ENCODE measurements at places on chromosomes 3 and 15.

DNA sequence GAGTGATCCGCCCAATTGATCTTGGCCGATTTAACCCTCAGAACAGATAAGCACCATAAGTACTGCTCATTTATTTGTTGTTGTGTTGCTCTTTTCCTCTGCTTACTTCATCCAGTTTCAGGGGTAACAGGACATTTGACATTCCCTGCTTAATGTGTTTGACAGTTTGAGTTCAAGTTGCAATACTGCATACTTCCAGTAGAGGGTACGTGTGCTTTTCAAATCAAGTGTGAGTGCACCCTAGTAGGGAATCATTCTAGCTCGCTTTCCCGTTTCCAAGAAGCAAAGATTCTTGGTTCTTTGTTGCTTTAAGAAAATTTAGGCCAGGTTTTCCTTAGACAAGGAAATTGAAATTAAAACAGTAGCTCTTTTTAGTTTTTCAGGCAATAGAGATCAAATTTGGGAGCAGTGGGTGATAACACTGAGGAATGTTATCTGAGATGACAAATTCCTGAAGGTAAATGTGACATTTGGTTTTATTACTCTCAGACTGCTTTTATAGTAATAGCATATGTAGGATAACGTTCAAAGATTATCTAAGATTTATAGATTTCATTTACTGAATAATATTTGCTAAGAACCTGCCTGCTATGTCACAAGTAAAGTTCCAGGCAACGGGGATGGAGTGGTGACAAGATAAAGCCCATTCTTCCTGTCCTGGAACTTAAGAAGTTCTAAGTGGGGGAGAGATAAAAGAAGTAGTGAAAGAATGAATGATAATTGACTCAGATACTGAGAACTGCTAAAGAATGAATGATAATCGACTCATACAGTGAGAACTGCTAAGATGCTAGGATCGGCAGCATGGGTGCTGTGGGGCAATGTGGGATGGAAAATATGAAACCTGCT is 73.3 kb downstream of the SYNPR start:
- peak; percentile 4 for DNase-seq

- DNase-seq = no peak
Measured at GRCh38 chr3:41489231-41489630, 289.9 kb downstream of the CTNNB1 start.

DNA sequence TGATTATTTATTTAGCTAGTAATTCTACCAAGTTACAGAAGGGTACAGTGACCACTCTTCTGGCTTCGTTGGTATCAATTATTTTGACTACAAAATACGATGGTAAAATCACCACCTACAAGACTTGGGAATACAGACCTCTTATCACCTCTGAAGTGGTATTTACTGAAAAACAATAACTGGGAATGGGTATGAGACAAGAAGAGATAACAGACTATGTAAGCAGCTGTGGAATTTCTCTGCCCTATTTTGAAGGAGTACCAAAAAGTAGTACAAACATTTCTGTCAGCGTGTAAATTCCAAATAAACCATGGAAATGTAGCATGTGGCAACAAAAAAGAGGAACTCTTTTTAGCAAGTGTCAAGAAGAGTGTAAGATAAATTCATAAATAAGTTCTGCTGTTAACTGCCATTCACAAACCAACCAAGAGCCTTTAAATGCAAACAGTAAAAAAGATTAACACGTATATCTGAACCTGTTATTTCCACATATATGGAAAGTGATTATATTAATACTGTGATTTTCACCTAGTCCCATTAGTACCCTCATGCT is 77.0 kb upstream of the SLC12A8 start:
- no peak for DNase-seq

DNA sequence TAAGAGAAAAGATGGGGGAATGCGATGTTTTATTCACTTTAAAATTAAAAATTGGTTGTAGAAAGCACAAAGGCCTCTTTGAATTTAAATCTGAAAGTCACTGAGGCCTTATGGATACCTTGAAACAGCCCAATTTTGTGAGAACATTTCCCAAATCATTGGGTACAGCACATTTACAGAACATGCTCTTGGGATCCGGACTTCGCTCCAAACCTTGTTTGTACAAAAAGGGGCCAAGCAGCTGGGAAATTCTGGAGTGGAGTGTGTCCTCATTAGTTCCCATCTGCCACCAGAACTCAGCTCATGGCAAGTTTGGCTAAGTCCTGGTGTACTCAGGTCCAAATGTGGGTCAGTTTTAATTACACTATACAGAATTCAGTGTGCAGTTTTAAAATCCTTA is 254.2 kb downstream of the ZBTB20 start:
- no peak for DNase-seq

DNA sequence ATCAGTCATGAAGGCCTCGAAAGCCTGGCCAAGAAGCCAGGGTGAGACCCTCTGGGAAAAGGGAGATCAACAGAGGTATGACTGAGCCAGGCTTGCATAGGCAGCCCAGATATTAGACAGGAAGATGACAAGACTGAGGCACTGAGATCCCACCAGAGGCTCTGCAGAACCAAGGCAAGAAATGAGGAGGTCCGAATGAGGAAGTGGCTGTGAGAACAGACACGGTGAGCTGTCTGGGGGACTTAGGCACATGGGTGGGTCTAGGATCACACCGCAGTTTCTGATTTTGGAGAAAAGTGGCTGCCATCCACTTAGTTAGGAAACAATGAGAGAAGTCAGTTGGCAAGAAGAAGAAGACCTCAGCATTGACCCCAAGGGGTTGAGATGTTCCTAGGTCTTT is 31.5 kb upstream of the PRSS50 start:
- no peak for DNase-seq

DNA sequence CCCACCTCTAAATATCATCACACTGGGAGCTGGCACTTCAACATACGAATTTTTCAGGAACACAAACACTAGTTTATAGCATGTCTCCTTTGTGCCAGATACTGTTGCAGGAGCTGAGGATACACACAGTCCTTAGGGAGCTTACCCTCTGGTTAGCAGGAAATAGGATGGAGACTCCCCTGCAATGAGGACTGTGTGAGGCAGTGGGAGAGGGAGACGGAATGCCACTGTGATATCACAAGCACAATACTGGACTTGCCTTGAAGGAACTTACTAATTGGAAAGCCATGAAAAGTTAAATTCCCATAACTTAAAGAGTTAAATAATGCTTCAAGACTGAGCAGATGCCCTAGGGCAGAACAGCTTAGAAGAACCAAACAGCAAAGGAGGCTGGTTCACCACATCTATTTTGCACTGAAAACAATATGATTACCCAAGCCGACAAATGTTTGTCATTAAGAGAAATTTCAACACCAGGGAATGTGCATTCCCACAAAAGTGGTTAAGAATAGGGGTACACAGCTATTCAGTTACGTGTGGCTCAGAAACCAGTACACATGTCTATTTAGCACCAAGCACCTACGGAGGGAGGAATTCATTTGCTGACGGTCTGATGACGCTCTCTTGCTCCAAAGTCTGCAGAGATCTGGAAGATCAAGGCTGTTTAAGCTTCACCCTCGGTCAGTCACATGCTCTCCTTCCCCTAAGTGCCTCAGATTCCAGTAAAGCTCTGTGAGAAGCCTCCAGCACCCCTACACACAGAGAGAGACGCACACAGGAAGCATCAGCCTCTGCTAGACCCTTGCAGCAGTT is 5.2 kb downstream of the TBC1D2B start:
- no peak for DNase-seq

DNA sequence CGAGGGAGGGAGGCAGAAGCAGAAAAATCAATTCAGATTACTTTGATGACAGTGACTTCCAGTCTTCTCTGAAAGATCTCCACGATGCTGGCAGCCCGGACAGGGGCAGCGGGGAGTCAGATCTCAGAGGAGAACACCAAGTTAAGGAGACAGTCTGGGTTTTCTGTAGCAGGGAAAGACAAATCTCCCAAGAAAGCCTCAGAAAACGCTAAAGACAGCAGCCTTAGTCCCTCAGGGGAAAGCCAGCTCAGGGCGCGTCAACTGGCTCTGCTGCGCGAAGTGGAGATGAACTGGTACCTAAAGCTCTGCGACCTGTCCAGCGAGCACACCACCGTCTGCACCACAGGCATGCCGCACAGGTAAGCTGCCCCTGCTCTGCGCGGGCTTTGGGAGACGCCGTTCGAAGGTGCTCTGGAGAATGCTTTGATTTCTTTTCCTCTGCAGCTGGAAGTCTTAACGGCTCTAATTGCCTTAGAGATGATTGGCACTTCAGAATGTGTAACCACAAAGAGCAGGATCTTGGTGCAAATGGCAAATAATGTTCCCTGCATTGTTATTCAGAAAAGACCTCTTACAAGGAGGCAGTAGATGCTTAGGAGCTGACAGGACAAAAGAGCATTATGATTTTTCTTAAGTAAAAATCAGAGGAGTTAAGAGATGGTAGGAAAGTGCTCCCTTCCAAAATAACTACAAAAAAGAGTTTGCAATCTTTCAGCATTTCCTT is at the start of gene KCNAB1:
KCNAB1 (plus strand) TSS at position 51 of the 724 bp plus-strand sequence.
- no peak for DNase-seq

DNA sequence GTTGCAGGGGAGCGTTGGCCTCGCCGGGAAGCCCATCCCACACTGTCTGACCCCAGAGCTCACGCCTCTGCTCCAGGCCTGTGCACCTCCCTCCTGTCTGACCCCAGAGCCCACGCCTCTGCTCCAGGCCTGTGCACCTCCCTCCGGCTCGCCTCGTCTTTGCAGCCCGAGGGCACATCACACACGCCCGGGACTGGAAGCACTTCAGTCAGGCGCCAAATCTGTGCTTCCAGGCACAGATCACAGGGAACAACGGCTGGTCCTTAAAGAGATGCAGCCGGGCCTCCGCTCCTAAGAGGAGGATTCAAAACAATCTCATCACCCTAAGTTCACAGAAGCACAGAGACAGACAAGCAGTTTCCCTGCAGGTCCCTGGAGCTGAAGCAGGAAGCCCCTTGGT is 103.0 kb upstream of the RPL32 start:
- DNase-seq = no peak

- no peak for DNase-seq
Measured at GRCh38 chr3:127454968-127455367, 135.6 kb downstream of the TPRA1 start.

DNA sequence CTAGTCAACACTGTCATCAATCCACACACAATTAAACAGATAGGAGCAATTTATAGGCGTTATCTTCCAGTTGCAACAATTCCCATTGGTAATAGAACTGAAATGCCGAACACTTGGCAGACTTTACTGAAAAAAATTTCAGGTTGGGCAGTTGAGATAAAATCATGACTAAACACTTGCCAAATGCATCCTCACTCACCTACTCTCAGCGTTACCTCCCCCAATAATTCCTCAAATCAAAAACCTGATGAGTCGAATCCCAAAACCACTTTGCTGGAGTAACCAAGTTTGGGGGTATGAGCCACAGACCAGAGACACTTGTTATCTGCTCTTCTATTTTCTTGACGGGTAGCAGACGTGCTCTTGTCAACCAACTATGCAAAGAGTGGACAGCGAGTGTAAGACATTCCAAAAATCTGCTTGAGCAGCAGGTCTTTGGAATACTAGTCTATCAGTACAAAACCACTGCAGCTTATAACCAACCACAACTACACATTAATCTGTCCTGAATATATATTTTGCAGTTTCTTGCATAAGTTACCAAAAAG is 30.3 kb downstream of the PPP1R2 start:
- no peak for DNase-seq

DNA sequence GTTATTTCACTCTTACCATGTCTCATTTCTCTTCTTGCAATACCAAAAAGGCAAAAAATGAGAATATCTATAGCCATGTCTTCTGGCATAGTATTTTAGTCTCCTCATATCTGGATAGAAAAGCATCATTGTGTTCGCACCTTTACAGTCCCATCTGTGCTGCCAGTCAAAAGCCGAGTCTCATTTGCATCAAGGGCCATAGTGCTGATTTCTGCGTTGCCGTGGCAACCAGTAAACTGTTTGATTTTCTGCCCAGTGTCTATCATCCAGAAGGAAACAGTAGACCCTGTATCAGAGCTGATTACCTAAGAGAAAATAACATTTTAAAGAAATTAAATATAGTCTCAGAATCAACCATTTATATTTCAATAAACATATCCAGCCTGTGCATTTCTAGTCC is 86.1 kb upstream of the SERPINI2 start:
- peak; percentile 12 for DNase-seq

DNA sequence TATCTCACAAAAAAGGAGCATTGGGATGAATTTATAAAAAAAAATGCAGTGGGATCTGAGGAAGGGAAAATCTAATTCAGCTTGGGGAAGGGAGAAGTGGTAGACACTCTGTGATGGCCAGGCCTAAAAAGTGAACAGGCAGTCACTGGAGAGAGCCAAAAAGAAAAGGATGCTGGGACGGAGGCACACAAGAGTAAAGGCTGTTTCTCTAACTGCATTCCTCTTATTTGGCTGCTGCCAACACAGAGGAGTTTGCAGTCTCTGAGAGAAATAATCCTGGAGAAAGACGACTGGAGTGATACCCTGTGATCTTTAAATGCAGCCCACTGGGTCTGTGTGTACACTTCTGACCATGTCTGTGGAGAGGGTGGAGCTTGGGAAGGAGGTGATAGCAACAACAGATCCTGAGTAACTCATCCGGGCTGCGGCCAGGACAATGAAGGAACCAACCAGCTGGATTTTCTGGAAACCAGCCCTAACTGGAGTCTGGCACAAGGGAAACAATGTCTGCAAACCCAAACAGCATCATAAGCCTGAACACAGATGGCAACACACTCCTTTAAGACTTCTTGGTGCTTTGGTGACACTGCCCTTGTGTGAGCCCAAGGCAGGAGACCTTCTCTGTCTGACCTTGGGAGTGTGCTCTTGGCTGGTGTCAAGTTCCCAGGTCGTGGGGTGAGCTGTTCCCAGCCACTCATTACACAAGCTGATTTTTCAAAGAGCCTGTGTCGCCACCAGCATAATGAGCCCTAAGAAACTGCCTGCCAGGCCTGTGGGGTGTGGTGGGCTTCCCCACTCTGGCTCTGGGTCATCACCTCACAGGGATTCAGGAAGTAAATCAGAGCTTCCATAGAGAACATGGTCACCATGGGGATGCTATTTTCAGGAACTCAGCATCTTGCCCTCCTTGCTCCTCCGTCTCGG is 8.0 kb downstream of the FYCO1 start:
- no peak for DNase-seq

GRCh38 chr3:159922193-159922840 is 66.3 kb upstream of the IL12A start:
- no peak for DNase-seq

DNA sequence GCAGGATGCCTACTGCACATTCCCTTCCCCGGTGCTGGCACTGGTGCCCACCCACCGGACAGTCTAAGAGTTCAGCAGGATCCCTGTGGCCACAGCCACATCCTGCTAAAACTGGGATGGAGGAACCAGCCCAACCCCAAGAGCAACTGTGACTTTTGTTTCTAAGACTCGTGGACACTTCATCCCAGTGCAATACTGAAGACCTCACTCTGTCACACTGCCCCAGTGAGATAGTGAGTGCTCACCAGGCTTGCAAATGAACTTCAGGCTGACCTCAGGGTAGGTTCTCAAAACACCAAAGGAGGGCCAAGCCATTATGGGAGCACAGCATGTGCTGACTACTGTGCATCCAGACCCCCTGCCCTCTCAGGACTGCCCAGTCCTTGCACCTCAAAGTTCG is 46.7 kb upstream of the MTMR14 start:
- DNase-seq = no peak

- DNase-seq = no peak
Measured at GRCh38 chr3:14496351-14496750, 43.8 kb downstream of the GRIP2 start.
